Smooth muscle cell of bladder (primary cell): ENCODE measurements at places on chromosomes 4 and X. TPM values are rescaled to one million over a fixed set of nuclear protein-coding genes. Genes with fewer than 3 reads are reported as not detected.

LAS1L gene
- total RNA-seq, result 16.1 and 16.5 TPM in 2 replicates

LNX1 gene
- 1.7 and 6.5 TPM in 2 replicates for total RNA-seq

BEX1 gene
- 0.92 and 2.8 TPM in 2 replicates for total RNA-seq

MAGEC3 gene
- not detected in 2 replicates for total RNA-seq

SAGE1 gene
- under 0.01 TPM in 1 of 2 replicates, not detected in the other for total RNA-seq

MAGEB17 gene
- total RNA-seq, result not detected in 2 replicates

NBDY gene
- 3.8 and 5.3 TPM in 2 replicates for total RNA-seq

ADH1B gene
- total RNA-seq, result 81.4 and 83.2 TPM in 2 replicates

GPC3 gene
- 1.9 and 2.6 TPM in 2 replicates for total RNA-seq

RAB9B gene
- 0.43 and 1.2 TPM in 2 replicates for total RNA-seq

INTS6L gene
- 3.6 and 4.2 TPM in 2 replicates for total RNA-seq

MAD2L1 gene
- 3.0 and 4.0 TPM in 2 replicates for total RNA-seq

ESX1 gene
- total RNA-seq, result not detected in 2 replicates

RIPPLY1 gene
- 0.14 TPM in 1 of 2 replicates, not detected in the other for total RNA-seq

TMEM150C gene
- total RNA-seq, result 0.65 and 2.7 TPM in 2 replicates

HTN1 gene
- total RNA-seq, result not detected in 2 replicates

NCAPG gene
- 2.3 and 2.6 TPM in 2 replicates for total RNA-seq

RTL5 gene
- total RNA-seq, result 0.85 and 1.6 TPM in 2 replicates

CXCL3 gene
- total RNA-seq, result 4.0 and 18.5 TPM in 2 replicates

LRCH2 gene
- 11.5 and 14.2 TPM in 2 replicates for total RNA-seq

AMTN gene
- not detected in 2 replicates for total RNA-seq

EDA gene
- total RNA-seq, result 0.14 and 0.18 TPM in 2 replicates

WWC2 gene
- total RNA-seq, result 26.3 and 31.2 TPM in 2 replicates

GPRASP2 gene
- total RNA-seq, result 13.8 and 16.0 TPM in 2 replicates

METAP1 gene
- total RNA-seq, result 15.4 and 18.4 TPM in 2 replicates

IGFBP7 gene
- total RNA-seq, result 255 and 405 TPM in 2 replicates

DBET gene
- not detected in 2 replicates for total RNA-seq

SORBS2 gene
- 2.4 and 2.5 TPM in 2 replicates for total RNA-seq

SYN1 gene
- total RNA-seq, result 0.18 and 0.71 TPM in 2 replicates

DMD gene
- total RNA-seq, result 3.4 and 5.5 TPM in 2 replicates

FGG gene
- total RNA-seq, result 0.09 and 0.14 TPM in 2 replicates

TKTL1 gene
- total RNA-seq, result not detected in 2 replicates

ALG13 gene
- total RNA-seq, result 32.8 and 35.4 TPM in 2 replicates

PRRG1 gene
- 11.1 and 13.1 TPM in 2 replicates for total RNA-seq

TCEAL7 gene
- 26.3 and 37.3 TPM in 2 replicates for total RNA-seq

NRK gene
- total RNA-seq, result under 0.01 and 2.1 TPM in 2 replicates

MAP7D3 gene
- total RNA-seq, result 10.2 and 15.1 TPM in 2 replicates

VEGFD gene
- 0.14 and 0.46 TPM in 2 replicates for total RNA-seq

FABP2 gene
- not detected in 2 replicates for total RNA-seq

ASB5 gene
- total RNA-seq, result 2.4 and 6.4 TPM in 2 replicates

NIPAL1 gene
- total RNA-seq, result under 0.01 TPM in 2 replicates

ODAPH gene
- total RNA-seq, result not detected in 2 replicates

RNF150 gene
- 0.28 and 1.1 TPM in 2 replicates for total RNA-seq

SPANXC gene
- not detected in 2 replicates for total RNA-seq

CLTRN gene
- 0.18 and 0.28 TPM in 2 replicates for total RNA-seq

CNKSR2 gene
- 1.6 and 5.5 TPM in 2 replicates for total RNA-seq

OCIAD2 gene
- 18.2 and 23.0 TPM in 2 replicates for total RNA-seq

PPARGC1A gene
- total RNA-seq, result 0.37 and 0.43 TPM in 2 replicates

STS gene
- total RNA-seq, result 2.3 and 2.4 TPM in 2 replicates

UGT2B10 gene
- not detected in 2 replicates for total RNA-seq

SMIM31 gene
- not detected in 2 replicates for total RNA-seq

RAB41 gene
- not detected in 2 replicates for total RNA-seq

TMEM185A gene
- 14.8 and 20.3 TPM in 2 replicates for total RNA-seq

NHSL2 gene
- total RNA-seq, result 0.14 and 0.28 TPM in 2 replicates

PCDH7 gene
- 6.7 and 52.8 TPM in 2 replicates for total RNA-seq

FAM149A gene
- total RNA-seq, result 5.3 and 7.0 TPM in 2 replicates

PPP1R2C gene
- not detected in 2 replicates for total RNA-seq
